ENCODE measurements at places on chromosomes 4 and X. TPM values are rescaled to one million over a fixed set of nuclear protein-coding genes. Genes with fewer than 3 reads are reported as not detected.

GRCh38 chr4:137703195-137703594 is 170.9 kb upstream of the PCDH18 start:
- no peak overlapping the region for H3K27ac ChIP-seq
- peaks cover 3% of the 10 kb centered on the region for H3K4me1 ChIP-seq
- no peaks in the 10 kb centered on the region for H3K27me3 ChIP-seq
- H3K4me3 ChIP-seq, result no peak overlapping the region
- no peak for DNase-seq
- no peaks in the 10 kb centered on the region for H3K36me3 ChIP-seq

GRCh38 chr4:82047731-82048130 is 326.1 kb downstream of the HNRNPD start:
- no peaks in the 10 kb centered on the region for H3K27me3 ChIP-seq
- no peaks in the 10 kb centered on the region for H3K36me3 ChIP-seq
- H3K4me1 ChIP-seq, result peaks cover 5% of the 10 kb centered on the region
- H3K27ac ChIP-seq, result no peak overlapping the region

GRCh38 chr4:54378461-54378860 is 149.4 kb downstream of the PDGFRA start:
- H3K4me1 ChIP-seq, result no peaks in the 10 kb centered on the region
- no peaks in the 10 kb centered on the region for H3K27me3 ChIP-seq
- no peak for DNase-seq
- H3K36me3 ChIP-seq, result no peaks in the 10 kb centered on the region

DNA sequence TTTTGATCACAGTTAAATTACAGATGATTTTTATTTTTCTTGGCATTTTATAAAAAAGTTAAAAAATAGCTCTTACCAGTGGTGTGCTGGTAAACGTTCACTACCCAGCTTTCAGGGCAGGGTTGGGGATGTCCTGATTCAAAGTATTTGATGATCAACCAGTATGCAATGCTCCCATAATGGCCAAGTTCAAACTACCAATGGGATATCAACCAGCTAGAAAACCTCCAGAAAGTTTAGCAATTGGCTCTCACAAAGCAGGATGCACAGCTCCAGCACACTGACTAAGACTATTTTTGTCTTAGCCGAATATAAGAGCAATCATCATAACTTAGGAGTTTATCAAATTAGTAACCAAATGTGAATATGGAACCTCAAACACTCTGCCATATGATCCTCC is 108.0 kb upstream of the PDE5A start:
- no peaks in the 10 kb centered on the region for H3K36me3 ChIP-seq
- no peaks in the 10 kb centered on the region for H3K4me1 ChIP-seq
- H3K27ac ChIP-seq, result peak overlapping the region; percentile 88
- H3K4me3 ChIP-seq, result no peak overlapping the region
- no peak for DNase-seq

Gene ZDHHC15
- 3.6 TPM for total RNA-seq

Gene CORIN
- 180 TPM for total RNA-seq

- H3K4me1 ChIP-seq, result no peaks in the 10 kb centered on the region
- no peak overlapping the region for H3K27ac ChIP-seq
- DNase-seq, result no peak
- H3K4me3 ChIP-seq, result no peak overlapping the region
- no peaks in the 10 kb centered on the region for H3K36me3 ChIP-seq
These were observed 160.1 kb upstream of the MBNL3 start for GRCh38 chrX:132648895-132649294.

- H3K27me3 ChIP-seq, result no peaks in the 10 kb centered on the region
- no peak for DNase-seq
- no peak overlapping the region for H3K27ac ChIP-seq
- H3K4me1 ChIP-seq, result no peaks in the 10 kb centered on the region
- H3K36me3 ChIP-seq, result no peaks in the 10 kb centered on the region
These were observed 642.5 kb upstream of the GNPDA2 start for GRCh38 chr4:45368832-45369231.

Gene UTP3
- 14.0 TPM for total RNA-seq

Gene ZNF711
- total RNA-seq, result 4.7 TPM

DNA sequence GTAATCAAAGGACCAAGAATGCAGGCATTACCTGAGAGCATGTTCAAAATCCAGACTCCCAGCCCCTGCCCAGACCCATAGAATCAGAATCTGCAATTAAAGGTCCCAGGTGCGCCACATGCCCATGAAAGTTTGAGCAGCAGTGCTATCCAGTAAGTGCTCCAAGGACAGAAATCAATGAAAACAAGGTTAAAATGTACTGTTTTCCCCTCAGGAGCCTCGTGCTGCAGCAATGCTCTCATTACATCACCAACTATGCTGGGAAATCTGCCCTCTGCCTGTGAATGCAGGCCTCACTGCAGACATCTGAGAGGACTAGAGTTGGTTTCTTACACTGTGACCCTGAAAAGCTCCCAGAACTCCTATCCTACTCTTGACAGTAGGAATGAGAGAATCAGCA is 21.1 kb downstream of the ANXA5 start:
- H3K27me3 ChIP-seq, result no peaks in the 10 kb centered on the region
- peaks cover 87% of the 10 kb centered on the region for H3K36me3 ChIP-seq
- H3K27ac ChIP-seq, result no peak overlapping the region
- H3K4me1 ChIP-seq, result no peaks in the 10 kb centered on the region
- DNase-seq, result no peak

- DNase-seq, result no peak
- no peaks in the 10 kb centered on the region for H3K36me3 ChIP-seq
- no peak overlapping the region for H3K4me3 ChIP-seq
- H3K27ac ChIP-seq, result no peak overlapping the region
- peaks cover 20% of the 10 kb centered on the region for H3K27me3 ChIP-seq
These were observed 5.9 kb downstream of the NKX1-1 start for GRCh38 chr4:1400191-1400805.

- H3K4me3 ChIP-seq, result no peak overlapping the region
- no peaks in the 10 kb centered on the region for H3K27me3 ChIP-seq
- no peak overlapping the region for H3K27ac ChIP-seq
- no peak for DNase-seq
These were observed 171.0 kb upstream of the TBL1X start for GRCh38 chrX:9293903-9294302.

Gene ENPP6
- total RNA-seq, result not detected

GRCh38 chr4:100428051-100428450 is 89.8 kb downstream of the EMCN start:
- H3K4me3 ChIP-seq, result no peak overlapping the region
- no peaks in the 10 kb centered on the region for H3K4me1 ChIP-seq
- no peak overlapping the region for H3K27ac ChIP-seq
- no peak for DNase-seq

GRCh38 chr4:109114501-109114900 is 188.0 kb downstream of the COL25A1 start:
- DNase-seq, result no peak
- no peaks in the 10 kb centered on the region for H3K27me3 ChIP-seq
- H3K36me3 ChIP-seq, result no peaks in the 10 kb centered on the region

DNA sequence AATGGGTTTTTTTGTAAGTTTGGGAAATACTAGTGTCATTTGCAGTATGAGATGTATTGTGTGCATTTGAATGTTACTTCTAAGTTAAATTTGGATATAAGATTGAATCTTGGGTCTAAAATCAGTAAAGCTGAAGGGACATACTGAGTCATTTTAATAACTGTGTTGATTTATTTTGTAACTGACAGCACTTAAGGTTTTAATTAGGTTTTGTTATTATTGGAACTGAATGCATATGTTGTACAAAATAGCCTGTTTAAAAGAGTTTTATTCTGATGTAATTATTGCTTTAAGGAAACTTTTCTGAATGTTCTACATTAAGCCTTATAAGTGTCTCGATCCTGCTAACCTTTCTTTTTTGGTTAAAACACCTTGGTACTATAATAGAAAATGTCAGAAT is 396.6 kb downstream of the MAPK10 start:
- no peak overlapping the region for H3K4me3 ChIP-seq
- H3K4me1 ChIP-seq, result no peaks in the 10 kb centered on the region
- H3K36me3 ChIP-seq, result no peaks in the 10 kb centered on the region
- H3K27me3 ChIP-seq, result no peaks in the 10 kb centered on the region
- no peak for DNase-seq
- H3K27ac ChIP-seq, result no peak overlapping the region

- no peaks in the 10 kb centered on the region for H3K27me3 ChIP-seq
- no peak overlapping the region for H3K4me3 ChIP-seq
- H3K4me1 ChIP-seq, result no peaks in the 10 kb centered on the region
- no peaks in the 10 kb centered on the region for H3K36me3 ChIP-seq
- no peak for DNase-seq
These were observed 177.1 kb upstream of the MID1 start for GRCh38 chrX:10797466-10797865.

Gene TMEM271
- not detected for total RNA-seq

Gene RBMXL3
- total RNA-seq, result not detected

Gene SLC9B1
- not detected for total RNA-seq
